ENCODE measurements at places on chromosomes 13 and 19.

DNA sequence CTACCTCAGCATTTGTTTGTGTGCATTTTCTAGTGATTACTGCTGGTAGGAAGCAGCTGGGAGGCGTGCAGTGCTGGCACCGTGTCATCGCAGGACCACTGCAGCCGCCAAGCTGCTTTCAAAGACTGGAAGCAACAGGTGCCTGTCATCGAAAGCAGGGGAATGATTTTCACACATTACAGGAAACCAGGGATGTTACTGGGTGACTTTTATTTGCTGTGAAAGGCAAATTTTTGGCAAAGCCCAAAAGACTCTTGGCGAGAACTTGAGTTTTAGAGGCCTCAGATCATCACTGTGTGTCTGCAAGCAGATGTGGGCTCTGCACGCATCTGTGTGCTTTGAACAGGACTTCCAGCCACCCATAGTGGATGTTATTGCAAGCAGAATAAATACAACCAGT is 176.4 kb downstream of the FLT1 start:
- DNase-seq: no peak

GRCh38 chr19:39319892-39320248 is 793 bp downstream of the LRFN1 start:
- no peak for DNase-seq

DNA sequence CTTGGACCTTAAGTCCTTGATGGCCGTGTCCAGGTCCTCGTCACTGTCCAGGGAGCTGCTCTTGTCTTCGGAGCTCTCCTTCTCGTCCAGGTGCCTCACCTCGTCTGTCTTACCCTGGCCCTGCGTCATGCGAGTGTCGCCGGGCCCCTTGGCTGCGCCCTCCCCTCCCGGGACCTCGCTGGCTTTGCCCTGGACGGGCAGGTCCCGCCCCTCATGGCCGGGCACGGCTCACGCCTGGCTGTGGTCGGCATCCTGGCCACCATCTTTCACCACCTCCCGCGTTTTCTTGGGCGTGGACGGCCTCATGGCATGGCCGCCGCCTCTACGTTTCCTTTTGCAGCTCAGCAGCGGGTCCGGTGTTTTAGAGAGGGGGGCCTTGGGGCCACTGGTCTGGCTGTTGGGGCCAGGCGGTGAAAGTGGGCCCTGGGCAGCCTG is 14.8 kb downstream of the RB1 start:
- DNase-seq: no peak

- no peak for DNase-seq
Observed at GRCh38 chr13:31427151-31428100, 227.7 kb downstream of the B3GLCT start.

DNA sequence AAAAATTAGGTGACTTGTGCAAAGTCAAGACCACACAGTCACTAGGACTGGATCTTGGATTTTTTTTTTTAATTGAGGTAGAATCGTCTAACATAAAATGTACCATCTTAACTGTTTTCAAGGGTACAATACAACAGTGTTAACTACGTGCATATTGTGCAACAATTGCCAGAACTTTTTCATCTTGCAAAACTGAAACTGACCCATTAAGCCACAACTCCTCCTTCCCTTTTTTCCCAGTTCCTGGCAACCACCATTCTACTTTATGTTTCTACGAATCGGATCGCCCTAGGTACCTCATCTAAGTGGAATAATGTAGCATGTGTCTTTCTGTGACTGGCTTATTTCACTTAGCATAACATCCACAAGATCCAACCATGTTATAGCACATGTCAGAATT is 37.5 kb upstream of the POMP start:
- no peak for DNase-seq

- no peak for DNase-seq
Observed at GRCh38 chr13:21075011-21075378, 13.6 kb upstream of the LATS2 start.

- no peak for DNase-seq
Observed at GRCh38 chr13:32734511-32734910, 148.3 kb downstream of the PDS5B start.

- peak; percentile 76 for DNase-seq
Observed at GRCh38 chr13:46552889-46553520, at the start of gene LRCH1. Gene LRCH1 (plus strand): TSS chr13:46553170. CDS start chr13:46553397, 227 bp downstream.

- DNase-seq: no peak
Observed at GRCh38 chr13:51043310-51043709, 67.8 kb downstream of the C13orf42 start.

GRCh38 chr19:30733826-30734550 is 361.8 kb downstream of the ZNF536 start:
- no peak for DNase-seq

DNA sequence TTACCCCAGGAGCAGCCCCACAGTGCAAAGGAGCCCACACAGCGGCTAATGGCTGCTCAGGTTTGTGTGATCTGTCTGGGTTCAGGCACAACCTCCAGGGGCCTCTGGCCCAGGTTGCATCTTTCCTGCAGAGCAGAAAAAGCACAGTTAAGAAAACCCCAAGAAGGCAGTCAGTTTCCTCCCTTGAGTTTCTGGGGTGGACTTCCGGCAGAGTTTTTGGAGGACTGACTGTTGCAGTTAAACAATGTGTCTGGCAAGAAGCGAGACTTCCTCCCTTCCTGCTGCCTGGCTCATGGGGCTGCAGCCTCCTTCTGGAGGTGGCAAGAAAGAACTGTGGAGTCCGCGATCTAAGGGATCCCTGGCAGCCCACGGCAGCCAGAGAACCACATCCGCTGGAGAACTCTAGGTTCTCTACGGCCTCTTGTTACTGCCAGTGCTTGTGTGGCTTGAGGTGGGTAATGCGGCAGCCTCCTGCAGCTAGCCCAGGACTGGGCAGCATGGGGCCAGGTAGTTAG is 114.4 kb downstream of the ZDHHC20 start:
- DNase-seq: peak; percentile 5

DNA sequence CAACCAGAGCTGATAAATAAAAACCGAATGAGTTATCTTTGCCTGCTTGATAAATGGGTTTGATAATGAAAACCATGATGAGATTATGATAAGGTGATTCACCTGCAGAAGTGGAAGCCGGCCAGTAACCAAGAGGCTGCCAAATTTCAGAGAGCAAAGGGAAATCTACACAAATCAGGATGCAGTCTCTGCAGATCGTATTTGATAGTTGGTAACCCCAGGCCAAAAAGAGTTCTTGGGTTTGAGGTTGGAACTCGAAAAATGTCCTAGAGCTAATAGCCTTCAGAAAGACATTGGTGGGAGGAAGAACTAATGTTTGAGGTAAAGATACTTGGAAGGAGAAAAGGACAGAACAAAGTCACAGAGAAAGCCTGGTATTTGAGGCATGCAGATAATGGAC is 9.6 kb upstream of the LATS2 start:
- no peak for DNase-seq

DNA sequence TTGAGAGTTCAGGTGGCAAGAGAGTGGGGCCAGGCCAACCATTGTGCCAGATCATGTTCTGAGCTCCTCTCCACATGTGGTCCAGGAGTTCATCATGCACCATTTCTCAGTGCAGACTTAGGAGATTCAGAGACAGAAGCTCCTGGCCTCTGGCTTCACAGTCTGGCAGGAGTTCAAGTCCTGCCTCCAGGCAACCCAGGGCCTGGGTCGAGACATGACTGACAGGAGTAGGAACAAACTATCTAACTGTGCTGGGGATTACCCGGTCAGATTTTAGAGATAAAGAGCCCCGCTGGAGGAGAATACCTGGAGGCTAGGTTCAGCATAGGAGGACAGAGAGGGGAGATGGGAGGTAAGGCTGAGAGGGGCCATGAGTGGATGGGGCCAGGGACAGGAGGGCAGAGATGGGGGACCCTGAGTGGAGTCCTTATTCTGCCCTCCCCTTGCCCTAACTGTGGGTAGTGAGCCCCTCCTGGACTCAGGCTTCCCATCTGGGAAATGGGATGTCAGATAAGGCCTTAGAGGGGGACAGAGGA is 906 bp upstream of the CYP4F11 start:
- DNase-seq: no peak

GRCh38 chr13:59497621-59498247 is 666.0 kb downstream of the DIAPH3 start:
- DNase-seq: no peak

- no peak for DNase-seq
Observed at GRCh38 chr19:52086481-52086880, 9.1 kb downstream of the ZNF841 start.

DNA sequence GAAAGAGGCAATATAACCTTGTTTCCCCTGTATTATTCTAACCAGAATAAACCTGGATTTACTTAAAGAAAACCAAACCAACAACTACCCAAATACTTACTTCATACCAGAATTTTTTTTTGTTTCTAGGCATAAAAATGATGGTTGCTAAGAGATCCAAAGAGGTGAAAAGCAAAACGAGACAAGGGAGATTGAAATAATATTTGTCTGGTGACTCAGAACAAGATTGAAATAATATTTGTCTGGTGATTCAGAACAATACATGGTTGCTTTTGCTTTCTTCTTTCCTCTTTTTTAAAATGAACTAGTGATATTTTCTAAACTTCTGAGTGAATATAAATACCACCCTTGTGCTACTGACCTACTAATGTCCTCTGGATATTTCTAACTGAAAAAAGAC is 592.9 kb downstream of the KCTD12 start:
- no peak for DNase-seq

GRCh38 chr13:95896301-95896700 is 156.9 kb downstream of the UGGT2 start:
- no peak for DNase-seq

DNA sequence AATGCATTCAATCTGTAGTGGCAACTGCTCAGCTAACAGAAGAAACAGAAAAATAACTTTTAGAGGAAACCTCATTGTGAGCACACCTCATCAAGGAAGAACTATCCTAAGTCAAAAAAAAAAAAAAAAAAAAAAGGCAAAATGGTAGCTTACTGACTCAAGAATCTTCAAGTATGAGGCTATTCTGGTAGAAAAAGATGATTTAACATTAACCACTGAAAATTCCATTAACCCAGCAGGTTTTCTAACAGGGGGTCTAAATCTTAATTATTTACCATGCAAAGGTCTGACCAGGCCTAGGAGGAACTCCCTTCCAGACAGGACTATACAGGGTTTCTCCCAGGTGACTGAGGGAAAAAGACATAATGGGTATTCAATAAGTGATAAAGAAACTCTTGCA is 28.4 kb upstream of the ZNF83 start:
- no peak for DNase-seq

DNA sequence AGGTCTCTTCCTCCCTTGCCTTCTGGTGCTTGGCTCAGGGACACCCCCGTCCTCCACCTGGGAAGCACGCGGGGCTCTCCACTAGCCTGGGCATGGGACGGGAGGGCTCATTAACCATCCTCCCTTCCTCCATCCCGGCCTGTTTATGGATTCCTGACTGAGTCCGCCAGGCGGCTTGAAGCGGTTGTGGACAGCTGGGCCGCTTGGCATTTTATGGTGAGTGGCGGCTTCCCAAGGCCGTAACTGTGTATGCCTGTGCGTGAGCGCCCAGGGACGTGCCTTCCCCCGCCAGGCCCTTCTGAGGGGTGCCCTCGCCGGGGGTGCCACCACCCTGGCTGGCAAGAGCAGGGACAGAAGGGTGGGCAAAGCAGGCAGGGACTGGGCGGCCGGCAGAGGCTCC is 202.8 kb downstream of the URI1 start:
- DNase-seq: no peak

DNA sequence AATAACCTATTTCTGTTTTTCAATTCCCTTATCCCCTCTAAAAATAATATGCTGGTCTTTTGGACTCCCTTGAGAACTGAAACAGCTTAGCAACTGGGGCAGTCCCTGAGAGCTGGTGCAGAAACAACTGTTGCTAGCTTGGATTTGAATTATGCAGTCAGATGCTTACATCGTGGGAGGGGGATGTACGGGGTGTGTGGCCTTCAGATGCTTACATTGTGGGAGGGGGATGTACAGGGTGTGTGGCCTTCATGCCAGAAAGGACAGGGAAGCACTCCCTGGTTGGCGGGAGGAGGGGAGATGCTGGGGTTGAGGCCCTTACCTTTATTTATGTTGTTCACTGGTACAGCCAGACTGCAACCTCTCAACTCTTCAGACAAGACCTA is 25.6 kb downstream of the LRCH1 start:
- no peak for DNase-seq

GRCh38 chr13:89925107-89925506 is 1422.4 kb upstream of the MIR17HG start:
- no peak for DNase-seq

DNA sequence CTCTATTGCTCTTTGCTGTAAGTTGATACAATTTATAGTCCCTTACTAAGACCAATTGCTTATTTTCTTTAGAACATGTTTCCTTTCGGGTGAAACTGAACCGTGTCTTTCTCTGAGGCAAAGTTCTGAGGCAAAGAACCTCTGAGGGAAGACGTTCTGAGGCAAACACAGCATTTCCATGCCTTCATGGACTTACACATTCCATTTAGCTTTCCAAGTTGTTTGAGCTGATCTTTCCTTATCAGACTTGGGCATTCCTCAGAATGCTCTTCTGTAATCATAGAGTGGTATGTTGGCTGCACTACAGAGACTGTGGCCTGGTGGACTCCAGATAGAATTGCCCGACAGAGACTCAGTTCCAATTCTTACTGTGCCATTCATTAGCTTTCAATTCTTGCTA is 579.1 kb downstream of the KCTD12 start:
- DNase-seq: no peak

GRCh38 chr13:32354040-32354439 is 38.7 kb downstream of the BRCA2 start:
- no peak for DNase-seq

DNA sequence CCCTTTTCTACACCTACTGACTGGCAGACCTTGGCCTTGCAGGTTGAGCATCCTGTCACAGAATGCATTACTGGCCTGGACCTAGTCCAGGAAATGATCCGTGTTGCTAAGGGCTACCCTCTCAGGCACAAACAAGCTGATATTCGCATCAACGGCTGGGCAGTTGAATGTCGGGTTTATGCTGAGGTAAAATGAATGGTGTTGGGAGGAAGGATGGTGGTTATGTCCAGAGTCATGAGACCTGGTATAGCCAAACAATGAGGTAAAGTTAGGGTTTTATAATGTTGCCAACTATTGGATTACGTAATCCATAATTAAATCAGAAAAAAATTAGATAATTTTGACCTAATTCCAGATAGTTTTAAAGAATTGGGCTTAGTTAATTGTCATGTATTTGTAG is 212.5 kb downstream of the PCCA start:
- no peak for DNase-seq

- no peak for DNase-seq
Observed at GRCh38 chr19:2546128-2547032, 70.5 kb downstream of the GADD45B start.

DNA sequence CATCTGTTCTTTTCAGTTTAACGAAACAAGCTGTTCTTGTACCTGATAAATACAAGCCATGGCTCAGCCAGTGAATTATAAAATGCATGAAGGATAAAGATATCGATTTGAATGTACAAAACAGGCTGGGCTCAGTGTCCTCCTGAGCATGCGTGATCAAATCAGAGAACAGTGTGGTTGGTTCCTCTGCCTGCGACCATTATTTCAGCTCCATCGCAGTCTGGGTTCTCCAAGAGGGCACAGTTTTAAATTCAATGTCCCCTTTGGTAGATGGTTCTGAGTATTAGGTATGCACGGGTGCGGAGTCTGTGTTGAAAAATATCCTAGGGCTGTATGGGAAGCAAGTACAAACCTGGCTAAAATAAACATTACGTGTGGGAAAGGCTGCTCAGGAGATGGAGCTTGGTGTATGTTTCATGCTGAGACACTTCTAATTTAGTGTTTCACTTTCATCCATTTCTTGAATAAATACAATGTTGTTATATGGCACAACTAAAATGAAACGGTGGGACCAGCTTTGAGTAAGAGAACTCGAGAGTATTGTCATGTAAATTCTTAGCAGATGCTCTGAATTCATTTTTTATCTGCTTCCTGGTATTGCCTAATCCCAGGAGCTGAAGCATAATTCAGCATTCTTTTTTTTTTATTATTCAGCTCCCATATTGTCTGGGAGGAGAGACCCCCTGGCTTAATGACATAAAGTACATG is 458.7 kb downstream of the MYO16 start:
- no peak for DNase-seq
